Stimulated activated CD4-positive, alpha-beta T cell treated with anti-CD3 and anti-CD28 coated beads, Interleukin-4, amount 100 ng/mL, for 48 hours (primary cell): ENCODE measurements at places on chromosomes 2 and 18.

- DNase-seq = no peak
Observed at GRCh38 chr2:54504866-54505265, 48.7 kb downstream of the SPTBN1 start.

GRCh38 chr2:230790981-230791380 is 73.8 kb upstream of the ITM2C start:
- no peak for DNase-seq

- no peak for DNase-seq
Observed at GRCh38 chr2:20617892-20618467, 32.9 kb downstream of the HS1BP3 start.

DNA sequence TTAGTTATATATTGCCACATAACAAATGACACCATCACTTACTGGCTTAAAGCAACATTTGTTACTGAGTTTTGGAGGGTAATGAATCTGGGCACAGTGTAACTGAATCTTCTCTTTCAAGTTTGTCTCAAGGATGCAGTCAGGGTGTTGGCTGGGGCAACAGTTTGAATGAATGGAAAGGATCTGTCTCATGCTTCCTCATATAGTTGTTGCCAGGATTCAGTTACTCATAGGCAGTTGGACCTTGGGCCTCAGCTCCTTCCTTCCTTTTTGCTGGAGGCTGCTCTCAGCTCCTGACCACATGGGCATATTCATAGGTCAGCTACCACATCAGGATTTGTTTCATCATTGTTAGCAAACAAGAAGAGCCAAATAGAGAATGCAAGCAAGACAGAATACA is 466.1 kb upstream of the MC4R start:
- no peak for DNase-seq

DNA sequence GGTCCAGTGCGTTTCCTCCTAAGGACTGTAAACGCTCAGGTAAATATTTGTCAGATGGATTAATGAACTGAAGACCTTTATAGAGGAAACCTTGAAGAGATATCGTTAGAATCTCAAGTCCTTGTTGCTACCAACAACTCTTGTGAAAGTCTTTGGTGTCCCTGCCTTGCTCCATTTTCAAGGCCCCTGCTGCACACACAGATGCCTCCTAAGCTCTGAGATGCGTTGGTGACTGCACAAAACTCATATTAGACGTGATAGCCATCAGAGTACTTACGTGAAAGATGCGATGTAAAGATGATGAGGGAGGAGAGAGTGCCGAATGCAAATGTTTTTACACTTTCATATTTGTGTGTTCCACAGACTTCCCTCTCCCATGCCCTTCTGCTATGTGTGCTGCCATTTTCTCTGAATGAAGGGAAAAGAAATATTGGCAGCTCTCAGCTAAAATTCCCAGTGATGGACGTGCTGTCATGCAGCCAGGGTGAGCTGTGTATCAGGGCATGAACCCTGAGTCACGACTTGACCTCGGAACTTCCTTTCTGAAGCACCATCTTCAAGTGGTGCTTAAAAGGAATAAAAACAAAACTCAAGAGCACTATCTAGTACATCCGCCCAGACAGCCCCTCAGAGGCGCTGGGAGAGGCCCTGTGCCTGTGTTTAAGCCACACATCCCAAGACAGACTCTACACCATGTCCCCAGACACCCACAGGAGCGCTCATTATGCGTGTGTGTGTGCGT is 117.4 kb downstream of the FAM210A start:
- no peak for DNase-seq

- DNase-seq = no peak
Observed at GRCh38 chr2:20578895-20579825, 71.7 kb downstream of the HS1BP3 start.

DNA sequence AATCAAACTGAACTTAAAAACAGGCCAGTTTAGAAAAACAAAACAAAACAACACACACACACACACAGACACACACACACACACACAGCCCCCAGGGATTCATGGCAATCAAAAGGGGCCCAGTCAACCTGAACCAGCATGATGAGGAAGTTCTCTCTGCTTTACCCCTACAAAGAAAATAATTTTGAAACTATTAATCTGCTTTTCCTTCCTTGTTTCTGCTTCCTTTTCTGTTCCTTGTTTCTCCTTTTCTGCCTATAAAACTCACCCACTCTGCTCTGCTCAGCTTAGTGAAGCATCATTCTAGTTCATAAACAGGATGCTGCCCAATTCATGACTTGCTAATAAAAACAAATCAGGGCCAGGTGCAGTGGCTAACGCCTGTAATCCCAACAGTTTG is 203.1 kb downstream of the RAB3GAP1 start:
- DNase-seq = no peak

- DNase-seq = no peak
Observed at GRCh38 chr2:143121957-143122356, 7.3 kb upstream of the ARHGAP15 start.

DNA sequence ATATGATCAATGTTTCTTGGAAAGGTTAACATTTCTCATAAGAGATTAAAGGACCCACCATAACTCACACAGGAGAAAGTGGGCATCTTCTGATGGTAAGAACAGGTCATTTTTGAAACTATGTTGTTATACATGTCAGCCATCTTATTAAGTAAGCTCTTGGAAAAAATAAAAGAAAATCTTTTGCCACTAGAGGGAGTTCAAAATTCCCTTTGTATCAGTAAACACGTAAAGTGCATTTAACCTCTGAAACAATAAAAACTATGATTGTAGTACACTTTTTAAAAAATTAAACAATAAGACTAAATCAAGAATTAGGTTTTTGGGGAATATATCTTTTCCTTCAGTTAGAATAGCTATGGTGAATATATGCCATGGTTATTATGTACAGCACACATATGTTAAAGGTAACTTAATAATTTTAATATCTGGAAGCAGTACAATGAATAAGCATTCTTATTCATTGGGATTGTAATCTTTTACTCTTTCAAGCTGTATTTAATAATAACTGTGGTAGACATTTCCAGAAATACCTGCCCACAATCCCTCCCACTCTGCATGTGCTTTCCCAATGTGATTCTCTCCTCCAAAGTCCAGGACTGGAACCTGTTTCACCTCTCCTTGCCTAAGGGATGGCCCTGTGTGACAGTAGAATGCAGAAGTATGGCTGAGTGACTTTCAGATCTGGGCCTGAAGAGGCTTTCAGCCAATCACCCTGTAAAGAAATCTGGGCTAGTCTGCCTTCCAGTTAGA is 64.2 kb downstream of the RBMS1 start:
- DNase-seq = no peak

DNA sequence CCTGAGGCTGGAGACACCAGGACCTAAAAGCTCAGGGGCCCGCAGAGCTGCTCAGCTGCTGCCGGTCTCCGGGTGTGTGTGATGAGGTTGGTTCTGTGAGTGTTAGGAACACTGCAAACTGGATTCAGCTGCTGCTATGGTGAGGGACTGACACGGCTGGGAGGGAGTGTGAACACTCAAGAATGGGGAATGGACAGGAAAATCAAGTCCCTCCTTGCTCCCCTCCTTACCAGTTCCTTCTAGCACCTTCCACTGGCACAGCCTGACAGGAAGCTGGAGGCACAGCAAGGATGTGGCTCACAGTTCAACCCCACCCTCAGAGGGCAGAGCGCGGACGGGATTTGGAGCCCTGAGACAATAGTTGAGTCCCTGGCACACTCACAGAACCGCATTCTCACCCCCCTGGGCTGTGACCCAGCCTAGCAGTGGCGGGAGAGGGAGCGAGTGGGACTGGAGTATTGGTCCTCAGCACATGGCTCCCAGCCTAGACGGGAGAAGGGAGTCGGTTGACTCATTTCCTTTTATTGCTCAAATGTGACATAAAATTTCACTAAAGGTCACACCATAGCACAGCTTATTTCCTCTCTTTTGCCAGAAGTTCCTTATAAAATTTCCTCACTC is 42.5 kb downstream of the LRRC30 start:
- DNase-seq = no peak

- DNase-seq = no peak
Observed at GRCh38 chr2:60439219-60439974, 114.1 kb downstream of the BCL11A start.

DNA sequence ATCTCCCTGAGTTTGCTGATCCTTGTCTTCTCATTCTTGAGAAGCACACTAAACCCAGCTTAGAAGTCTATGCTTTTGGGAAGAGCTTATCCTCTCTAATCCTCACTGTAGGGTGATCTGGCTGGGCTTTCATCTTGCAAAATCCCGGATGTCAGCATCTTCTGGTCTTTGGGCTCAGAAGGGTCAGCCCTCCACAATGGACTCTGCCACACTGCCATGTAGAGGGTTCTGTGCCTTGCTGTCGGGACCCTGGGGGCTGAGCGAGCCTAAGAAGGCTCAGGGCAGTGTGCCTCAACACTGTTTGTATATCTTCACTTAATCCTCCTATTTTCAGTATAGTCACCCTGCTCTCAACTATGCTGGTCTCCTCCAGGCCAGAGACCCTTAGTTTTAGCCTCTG is 102.3 kb downstream of the TGIF1 start:
- no peak for DNase-seq

DNA sequence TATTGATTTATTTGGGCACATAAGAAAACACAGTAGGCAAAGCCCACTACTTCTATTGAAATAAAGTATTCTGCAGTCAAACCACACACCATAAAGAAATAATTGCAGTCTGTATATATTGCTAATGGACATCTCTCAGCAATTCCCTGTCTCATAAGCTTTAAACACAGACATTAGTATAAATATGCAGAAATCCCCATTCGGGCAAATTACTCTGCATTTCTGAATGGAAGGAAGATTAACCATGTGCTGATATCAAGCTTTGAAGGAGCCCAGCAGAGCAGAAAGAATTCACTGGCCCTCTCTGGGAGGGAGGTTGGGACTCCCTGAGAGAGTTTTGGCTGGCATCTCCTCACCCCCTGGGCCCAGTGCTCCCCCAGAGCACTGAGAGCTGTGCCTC is 269.6 kb downstream of the ATAD2B start:
- no peak for DNase-seq

DNA sequence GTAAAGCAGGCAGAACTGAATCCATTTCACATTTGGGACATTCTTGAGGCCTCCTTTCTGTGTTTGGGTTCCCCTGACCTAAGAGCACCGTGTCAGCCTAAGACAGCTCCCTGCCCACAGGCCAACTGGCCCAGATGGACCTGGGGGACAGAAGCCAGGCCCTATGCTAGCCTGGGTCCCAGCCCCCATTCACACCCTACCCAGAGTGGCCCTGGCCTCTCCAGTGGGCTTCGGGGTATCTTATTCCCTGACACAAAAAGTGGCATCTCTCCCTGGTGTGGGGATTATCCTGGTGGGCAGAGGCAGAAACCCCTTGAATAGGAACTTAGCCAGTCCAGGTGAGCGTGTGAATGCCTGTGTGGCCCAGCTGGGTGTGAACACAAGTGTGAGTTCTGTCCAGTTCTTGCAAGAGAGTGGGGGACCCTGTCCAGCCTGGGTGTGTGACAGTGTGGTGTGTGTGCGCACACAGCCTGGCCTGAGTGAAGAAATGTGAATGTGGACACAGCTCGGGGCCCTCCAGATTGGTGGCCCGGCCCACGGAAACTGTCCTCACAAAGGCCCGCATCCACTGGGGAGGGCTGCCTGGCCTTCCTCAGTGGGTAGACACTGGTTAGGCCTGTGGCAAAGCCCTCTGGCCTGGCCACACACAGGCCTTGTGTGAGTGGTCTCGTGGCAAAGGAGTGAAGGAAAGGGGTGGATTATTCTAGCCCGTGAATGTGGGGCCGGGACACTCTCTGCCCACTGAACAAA is 63.0 kb upstream of the HAAO start:
- no peak for DNase-seq

DNA sequence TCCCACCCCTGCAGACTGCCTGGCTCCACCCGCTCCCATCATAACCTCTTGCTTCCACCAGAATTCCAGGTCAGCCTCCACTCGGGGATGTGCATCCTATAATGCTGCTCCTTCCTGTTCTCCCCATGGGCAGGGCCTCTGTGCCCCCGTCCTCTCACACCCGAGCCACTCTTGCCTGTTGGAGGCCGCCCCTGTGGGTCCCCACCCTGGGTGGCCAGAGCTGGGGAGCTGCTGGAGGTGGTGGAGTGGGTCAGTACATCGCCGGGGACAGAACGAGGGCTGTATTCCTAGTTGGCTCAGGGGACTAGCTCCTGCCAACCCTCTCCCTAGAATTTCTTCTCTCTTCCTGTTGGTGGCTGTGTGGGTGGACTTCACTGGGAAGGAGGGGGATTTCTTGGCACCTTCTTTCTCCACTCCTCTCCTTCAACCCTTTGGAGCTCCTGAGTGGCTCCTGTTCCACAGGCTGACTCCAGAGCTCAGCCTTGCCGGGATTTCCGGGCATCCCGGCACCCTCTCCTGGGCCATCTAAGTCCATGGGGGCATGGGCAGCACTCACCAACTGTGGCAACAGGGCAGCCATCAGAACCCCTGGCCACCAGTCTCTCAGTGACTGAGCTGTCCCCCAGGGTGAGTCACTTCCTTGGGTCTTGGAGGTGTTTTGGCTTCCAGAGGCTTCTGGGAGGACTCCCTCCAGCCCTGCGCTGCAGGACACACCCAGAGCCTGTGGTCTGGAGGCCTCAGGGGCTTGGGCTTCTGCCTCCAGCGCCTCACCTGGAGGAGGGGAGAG is 88.2 kb upstream of the MCFD2 start:
- no peak for DNase-seq

GRCh38 chr2:45285771-45286390 is 276.6 kb upstream of the SIX2 start:
- no peak for DNase-seq

DNA sequence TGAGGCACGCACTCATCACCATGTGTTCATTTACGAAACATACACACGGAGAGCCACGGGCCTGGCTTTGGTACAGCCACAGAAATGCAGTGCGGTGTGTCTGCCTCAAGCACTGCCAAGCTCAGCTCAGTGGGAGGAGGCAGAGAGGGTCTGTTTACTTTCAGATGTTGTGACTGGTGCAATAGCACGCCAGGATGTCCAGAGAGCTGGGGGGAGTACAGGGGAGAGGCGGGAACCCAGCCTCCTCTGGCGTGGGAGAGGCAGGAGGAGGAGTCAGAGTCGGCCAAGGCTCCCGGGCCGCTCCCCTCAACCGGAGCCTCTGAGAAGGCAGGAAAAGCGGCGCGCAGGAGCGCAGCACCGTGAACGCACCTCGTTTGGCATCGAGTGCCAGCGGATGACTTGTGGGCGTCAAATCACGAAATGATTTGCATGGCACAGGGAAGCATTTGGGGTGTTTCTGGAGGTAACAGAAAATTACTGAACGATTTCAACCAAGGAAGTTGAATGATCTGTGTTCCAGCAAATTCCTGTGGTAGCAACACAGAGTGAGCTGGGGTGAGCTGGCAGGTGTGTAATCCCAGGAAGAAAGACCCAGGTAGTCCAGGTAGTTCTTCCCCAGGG is 143.0 kb downstream of the ZNF516 start:
- no peak for DNase-seq

GRCh38 chr2:46939626-46940359 is 24.2 kb upstream of the MCFD2 start:
- DNase-seq = no peak

DNA sequence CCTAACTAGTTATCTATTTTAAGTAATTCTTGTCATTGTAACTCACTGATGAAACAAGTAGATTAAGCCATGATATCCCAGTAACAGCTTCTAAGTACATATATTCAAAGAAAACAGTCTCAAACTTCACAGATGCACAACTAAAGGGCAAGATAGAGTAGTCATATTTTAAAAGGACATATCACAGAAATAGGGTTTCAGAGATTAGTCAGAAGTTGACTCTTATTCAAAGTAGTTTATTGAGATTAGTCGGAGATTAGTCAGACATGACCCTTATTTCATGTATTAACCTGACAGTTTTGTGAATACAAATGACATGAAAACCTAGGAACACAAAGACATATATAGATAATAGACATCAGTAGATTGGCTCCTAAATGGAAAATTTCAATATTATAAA is 15.9 kb upstream of the CHAC2 start:
- no peak for DNase-seq
